CD8-positive, alpha-beta T cell (primary cell): ENCODE measurements at places on chromosomes 6 and 20.

DNA sequence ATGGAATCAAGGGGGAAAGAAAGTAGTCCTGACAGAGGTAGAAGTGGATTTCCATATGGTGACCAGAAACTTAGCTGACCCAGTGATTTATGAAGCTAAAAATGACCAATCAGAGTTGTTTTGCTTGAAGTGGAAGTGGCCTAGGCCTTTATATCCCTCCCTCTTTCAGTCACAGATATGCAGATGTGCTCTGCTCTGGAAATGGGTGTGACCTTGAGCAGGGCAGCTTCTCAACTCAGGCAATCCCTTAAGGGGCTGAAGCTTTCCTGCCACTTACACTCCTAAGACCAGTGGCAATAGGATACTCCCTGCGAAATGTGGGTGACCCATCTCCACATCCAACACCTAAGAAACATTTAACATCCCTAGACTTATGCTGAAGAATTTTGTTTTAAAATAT is 256.6 kb downstream of the EYS start:
- DNase-seq: no peak

- no peak for DNase-seq
Measured at GRCh38 chr6:138484018-138484731, 15.1 kb downstream of the NHSL1 start.

DNA sequence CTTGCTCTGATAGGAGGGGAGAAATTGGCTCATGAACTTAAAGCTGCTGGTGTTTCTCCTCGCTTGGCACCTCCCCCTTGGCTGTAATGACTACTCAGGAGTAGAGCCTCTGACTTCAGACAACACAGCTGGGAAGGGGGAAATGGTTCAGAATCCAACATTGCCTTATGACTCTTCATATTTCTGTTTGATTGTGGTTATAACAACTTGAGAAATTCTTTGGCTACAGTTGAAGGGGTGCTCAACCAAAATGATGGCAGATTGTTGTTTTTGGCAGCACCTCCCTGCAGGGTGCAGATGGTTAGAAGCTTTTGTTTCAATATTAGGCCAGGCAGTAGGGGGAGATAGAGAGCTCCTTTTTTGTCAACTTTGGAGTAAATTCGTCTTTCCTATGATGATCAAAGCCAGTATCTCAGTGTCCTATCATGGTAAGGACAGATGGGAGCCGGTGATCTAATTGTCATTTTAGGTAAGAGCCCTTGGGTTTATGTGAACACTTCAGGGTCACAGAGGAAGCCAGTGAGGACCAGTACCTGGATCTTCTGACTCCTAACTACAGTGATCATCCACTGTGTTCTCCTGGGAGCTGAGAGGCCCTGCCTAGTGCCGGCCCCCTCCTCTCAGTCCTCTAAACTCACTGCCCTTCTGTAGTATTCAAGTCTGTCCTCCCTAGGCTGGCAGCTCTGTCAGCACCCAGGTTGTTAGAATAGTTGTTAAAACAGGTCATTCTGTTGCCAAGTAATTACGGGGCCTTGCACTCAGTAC is 39.9 kb downstream of the RPRD1B start:
- DNase-seq: no peak

GRCh38 chr6:140855520-140855919 is 1277.2 kb upstream of the GJE1 start:
- no peak for DNase-seq

GRCh38 chr20:19566226-19566945 is 191.7 kb upstream of the RIN2 start:
- no peak for DNase-seq

DNA sequence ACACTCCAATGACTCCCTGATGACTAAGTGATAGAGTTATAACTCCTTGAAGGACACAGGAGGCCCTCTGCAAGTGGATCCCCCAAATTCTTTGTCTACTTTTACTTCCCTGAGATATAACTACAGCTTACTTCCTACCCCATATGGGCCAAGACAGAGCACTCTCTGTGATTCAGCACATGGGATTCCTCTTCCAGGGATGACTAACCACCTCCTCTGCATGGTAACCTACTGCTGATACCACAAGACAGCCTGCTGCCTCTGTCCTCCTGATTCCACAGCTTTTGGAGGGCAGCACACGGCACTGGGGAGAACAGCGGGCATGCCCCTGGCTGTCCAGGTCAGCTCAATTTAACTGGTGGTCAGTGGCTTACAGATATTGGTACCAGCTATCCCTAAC is 675.7 kb upstream of the AGPAT4 start:
- no peak for DNase-seq

DNA sequence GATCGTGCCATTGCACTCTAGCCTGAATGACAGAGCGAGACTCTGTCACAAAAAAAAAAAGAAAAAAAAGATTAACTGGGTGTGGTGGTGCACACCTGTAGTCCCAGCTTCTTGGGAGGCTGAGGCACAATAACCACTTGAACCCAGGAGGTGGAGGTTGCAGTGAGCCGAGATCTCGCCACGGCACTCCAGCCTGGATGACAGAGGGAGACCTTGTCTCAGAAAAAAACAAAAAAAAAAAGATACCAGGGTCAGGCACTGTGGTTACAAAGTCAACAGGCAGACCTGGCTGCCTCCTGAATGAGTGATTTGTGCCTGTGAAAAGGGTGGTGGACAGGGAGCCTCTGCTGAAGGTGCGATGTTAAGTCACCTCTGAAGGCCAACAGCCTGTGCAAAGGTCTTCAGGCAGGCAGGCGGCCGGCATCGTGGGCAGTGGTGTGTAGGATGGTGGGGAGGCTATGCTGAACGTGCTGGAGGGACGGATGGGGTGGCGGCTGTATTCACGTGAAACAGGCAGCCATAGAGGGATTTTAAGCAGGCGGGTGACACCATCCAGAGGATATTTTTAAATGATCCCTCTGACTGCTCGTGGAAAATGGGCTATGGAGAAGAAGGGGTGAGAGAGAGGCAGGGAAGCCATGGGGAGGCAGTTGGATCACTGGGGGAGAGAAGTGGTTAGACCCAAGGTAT is 41.4 kb downstream of the NOL4L start:
- no peak for DNase-seq

DNA sequence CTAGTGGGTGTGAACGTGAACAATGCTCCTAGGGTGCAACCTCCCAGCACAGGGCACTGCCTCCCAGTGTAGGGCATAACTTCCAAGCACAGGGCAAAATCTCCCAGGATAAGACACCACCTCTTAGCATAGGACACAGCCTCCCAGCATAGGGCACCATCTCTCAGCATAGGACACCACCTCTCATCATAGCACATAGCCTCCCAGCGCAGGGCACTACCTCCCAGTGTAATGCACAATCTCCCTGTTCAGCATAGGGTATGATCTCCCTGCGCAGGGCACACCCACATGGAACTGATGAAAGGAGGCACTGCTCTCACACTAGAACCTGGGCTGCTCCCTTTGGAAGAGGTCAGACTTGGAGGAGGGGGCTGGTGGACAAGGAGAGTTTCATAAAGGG is 21.3 kb upstream of the CST1 start:
- no peak for DNase-seq

DNA sequence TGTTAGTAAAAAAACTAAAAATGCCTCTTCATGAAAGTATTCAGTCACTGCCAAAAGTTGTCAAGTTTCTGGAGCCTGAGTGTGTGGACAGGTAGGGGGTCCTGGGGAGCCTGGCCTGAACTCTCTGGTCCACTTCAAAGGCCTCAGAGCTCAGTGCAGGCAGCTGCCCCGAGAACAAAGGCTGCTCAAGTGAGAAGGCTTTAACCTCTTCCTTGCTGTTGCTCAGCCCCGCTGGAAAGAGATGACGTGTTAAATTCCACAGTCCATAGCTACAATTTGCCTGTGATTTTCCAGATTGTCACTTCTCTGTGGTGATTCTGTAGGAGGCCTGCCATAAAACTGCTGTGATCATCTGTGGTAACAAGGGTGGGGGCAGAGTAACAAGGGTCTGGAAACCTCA is 96.9 kb downstream of the FAM120B start:
- DNase-seq: no peak

DNA sequence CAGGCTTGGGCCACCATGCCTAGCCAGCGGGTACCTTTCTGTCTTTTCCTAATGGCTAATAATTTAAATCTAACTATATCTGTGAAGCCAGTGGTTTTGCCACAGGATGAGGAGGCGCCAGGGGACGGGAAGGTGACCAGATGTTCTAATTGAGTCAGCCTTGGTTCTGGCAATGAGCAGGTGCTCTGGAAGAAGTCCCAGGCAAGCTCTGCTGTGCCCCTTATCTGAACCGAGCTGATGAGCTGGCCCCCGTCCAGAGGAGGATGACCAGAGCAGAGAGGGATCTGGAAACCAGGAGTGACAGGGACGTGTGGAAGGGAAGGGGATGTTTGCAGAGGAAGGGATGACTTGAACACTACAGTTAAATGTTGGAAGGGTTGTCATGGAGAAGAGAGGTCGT is 46.7 kb downstream of the SLC35D3 start:
- no peak for DNase-seq

GRCh38 chr6:75412969-75413662 is 80.5 kb downstream of the FILIP1 start:
- no peak for DNase-seq

GRCh38 chr6:15682965-15683822 is 20.4 kb upstream of the DTNBP1 start:
- DNase-seq: no peak

GRCh38 chr6:23013776-23014175 is 444.4 kb downstream of the HDGFL1 start:
- no peak for DNase-seq
